ENCODE measurements at places on chromosomes 16 and 17. TPM values are rescaled to one million over a fixed set of nuclear protein-coding genes. Genes with fewer than 3 reads are reported as not detected.

DNA sequence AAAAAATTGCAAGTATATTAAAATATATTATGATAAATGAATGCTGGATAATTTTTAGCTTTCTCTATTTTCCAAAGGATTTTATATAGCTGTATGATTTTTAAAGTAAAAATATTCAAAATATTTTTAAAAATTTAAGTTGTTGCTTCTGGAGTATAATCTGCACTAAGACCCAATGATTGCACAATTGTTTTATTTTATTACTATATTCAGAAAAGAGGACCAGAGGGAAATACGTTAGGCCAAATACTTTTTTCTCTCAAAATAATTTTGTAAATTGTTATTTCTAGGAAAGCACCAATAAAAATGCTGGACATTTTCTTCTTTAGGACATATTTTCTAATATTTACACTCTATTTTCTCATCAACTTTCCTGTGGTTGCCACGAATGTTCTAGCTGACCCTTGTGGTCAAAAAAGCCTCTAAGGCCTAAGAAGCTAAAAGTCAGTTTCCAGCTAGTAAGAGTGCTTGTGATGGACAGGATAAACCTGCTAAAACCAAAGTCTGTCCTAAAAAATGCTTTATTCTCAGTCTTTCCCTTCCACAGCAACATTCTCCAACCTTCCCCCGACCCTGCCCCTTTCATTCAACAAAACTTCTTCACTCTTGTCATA, 31.2 kb downstream of the MMD start:
- H3K27ac ChIP-seq: no peak overlapping the region
- H3K36me3 ChIP-seq: no peaks in the 10 kb centered on the region
- no peaks in the 10 kb centered on the region for H3K27me3 ChIP-seq
- no peak for DNase-seq

DNA sequence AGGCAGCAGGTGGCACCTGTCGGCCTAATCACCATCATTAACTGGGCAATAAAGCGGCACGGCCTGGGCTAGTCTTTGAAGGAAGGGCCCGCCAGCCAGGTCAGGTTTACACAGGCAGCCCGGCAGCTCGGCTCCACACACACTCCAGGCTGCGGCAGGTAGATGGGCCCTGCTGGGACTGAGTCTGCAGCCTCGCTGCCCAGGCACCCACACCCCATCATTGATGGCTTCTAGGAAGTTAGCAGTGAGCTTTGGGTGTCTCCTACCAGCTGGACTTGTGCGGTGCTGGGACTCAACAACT, 6.8 kb upstream of the FOXN1 start:
- H3K27me3 ChIP-seq: no peaks in the 10 kb centered on the region
- H3K4me3 ChIP-seq: no peak overlapping the region
- H3K36me3 ChIP-seq: no peaks in the 10 kb centered on the region
- H3K27ac ChIP-seq: no peak overlapping the region
- DNase-seq: no peak

ZP2 gene
- not detected for total RNA-seq

GRCh38 chr16:59259074-59259949, 525.2 kb upstream of the GOT2 start:
- H3K4me1 ChIP-seq: no peaks in the 10 kb centered on the region
- H3K36me3 ChIP-seq: no peaks in the 10 kb centered on the region
- no peak overlapping the region for H3K4me3 ChIP-seq
- H3K27ac ChIP-seq: no peak overlapping the region
- no peak for DNase-seq

DNA sequence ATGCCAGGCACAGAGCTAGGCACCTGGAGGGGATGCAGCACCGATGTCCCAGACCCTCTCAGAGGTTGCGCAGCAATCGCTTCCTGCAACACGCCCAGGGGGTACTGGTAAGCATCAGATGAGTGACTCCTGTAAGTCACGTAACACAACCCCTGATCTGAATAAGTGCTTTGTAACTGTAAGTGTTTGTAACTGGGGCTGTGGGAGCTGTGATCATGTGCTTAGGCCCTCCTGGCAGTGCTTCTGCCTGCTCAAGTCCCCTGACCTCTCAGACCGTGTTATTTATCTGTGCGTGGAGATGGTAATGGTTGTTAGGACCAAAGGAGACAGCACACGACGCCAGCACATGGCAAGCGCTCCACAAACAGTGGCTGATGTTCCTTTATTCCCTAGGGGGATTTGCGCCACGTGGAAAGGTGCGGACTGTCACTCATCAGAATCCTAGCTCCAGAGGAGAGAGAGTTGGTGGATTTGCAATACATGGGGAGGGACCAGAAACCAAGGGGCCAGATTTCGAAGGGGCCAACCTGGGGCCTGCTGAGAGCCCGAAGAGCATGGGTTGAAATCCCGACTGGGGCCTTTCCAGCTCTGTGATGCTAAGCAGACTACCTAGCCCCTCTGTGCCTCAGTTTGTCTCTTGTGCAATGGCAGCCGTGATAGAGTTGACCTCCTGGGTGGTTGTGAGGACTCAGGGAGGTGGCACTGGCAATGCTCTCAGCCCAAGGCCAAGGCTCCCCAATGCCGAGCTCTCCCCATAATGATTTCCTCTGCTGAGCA, 151.8 kb downstream of the IRF8 start:
- H3K4me3 ChIP-seq: no peak overlapping the region
- H3K27ac ChIP-seq: no peak overlapping the region
- no peak for DNase-seq

RNF222 gene
- not detected for total RNA-seq

Measured in thyroid gland (tissue), 4 donors.